ENCODE measurements at places on chromosomes 7 and 10.

DNA sequence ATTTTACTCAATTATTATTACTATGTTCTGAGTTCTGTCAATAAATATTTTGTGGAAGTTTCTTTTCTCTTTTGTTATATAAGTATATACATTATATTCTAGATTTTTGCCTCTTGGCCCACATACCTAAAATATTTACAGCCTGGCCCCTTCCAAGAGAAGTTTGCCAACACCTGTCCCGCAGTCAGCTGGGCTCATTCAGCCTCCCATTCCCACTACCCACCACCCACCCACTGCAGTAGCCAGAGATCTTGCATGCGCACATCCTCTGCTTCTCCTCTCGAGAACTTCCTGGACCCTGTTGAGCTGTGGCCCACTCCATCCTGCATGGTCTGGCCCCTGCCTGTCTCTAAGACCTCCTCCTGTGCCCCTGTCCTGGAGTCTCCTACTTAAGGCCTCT, 33.6 kb downstream of the WIPF3 start:
- no peak for DNase-seq

DNA sequence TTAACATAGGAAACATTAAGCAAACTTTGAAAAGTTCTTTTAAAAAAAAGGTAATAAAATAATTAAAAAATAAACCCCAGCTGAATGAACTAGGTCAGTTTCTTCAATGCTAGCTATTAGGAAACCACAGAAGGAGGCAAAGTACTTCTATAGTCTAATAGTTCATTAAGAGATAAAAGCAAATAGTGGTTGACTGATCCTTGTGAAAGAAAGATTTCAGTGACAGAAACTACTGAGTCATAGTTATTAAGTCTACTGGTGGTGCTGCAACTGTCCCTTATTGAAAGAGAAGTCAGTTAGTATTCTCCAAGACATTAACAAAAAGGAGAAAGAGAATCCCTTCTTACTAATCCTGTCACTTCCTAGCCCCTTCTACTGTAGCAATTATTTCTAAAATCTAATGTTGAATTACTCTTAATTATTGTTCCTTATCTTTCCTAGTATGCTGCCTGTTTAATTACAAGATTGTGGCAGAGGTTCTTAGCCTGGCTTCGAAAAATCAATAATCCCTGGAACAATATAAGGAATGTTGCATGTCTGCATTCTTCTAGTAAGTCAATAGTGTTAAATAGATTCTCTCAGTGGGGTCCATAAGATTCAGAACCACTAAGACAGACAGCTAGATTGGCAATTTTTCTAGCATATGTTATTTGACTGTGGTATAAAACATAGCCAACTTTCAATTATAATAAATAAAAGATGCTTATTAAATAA, 18.2 kb downstream of the TCTN3 start:
- DNase-seq, result peak; percentile 9

DNA sequence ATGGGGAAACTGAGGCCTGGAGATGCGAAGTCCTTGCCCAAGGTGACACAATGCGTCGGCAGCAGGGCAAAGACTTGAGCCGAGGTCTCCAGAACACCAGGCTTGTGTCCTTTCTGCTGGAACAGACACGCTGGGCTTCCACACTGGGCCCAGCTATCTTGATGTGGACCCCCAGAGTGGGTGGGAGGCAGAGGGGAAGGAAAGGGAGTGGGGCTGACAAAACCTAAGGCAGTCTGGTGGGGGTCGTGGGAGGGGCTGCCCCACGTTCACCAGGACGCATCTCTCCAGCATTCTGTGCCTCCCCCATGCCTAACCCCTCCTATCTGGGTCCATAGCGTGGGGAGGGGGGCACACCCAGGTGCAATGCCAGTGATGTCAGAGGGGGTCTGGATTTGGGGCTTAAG, 38.1 kb downstream of the PPIF start:
- DNase-seq, result no peak

GRCh38 chr10:73874267-73875138, at the start of gene CAMK2G:
Gene CAMK2G, minus strand, starts transcription at chr10:73874555. Its CDS starts 94 bp downstream, at chr10:73874461.
- DNase-seq, result peak; percentile 90

GRCh38 chr7:102412548-102412947, 16.4 kb downstream of the PRKRIP1 start:
- DNase-seq, result peak; percentile 37

DNA sequence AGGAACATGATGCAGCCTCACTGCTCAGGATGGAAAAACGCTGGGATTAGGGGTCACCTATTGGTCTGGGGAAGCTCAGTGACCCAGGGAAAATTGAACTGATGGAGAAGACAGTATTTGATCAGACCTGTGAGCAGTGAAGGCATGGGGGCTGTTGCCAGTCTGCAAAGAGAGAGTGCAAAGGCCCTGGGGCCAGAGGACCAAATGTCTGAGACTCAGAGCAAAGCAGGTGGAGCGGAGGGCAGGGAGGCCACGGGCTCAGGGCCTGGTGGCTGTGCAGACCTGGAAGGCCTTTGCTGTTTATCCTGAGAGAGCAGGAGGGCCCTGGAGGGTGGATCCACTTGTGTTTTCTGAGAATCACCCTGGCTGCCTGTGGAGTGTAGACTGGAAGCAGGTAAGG, 67.1 kb downstream of the INPP5A start:
- no peak for DNase-seq

DNA sequence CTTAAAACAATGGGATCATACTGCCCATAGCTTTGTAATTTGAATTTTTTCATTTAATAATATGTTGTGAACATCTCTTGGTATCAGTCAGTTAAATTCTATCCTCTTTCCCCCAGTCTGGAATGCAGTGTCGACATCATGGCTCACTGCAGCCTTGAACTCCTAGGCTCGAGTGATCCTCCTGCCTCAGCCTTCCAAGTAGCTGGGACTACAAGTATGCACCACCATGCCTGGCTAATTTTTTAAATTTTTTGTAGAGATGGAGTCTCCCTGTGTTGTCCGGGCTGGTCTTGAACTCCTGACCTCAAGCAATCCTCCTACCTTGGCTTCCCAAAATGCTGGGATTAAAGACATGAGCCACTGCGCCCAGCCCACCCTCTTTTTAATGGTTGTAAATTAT, 34.6 kb downstream of the MPLKIP start:
- DNase-seq, result no peak

All from epithelial cell of esophagus (primary cell).